ENCODE measurements at places on chromosomes 1 and 21.

DNA sequence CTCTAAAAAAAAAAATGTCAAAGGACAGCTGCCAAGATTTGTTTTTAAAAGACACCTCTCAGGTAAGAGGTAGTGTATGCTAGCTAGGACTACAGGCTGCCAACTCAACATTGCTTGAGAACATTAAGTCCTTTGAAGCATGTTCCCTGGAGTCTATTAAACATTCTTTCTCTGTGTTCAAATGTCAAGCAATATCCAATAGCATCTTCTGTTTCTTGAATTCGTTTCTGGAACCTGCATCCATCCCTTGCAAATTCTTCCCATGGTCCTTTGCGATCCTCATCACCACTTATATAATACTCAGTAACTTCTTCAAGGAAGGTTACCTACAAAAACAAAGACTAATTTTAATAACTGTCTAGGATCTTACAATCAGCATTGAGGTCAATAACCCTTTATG, 5.6 kb downstream of the PPP1R15B start:
- no peak for DNase-seq

DNA sequence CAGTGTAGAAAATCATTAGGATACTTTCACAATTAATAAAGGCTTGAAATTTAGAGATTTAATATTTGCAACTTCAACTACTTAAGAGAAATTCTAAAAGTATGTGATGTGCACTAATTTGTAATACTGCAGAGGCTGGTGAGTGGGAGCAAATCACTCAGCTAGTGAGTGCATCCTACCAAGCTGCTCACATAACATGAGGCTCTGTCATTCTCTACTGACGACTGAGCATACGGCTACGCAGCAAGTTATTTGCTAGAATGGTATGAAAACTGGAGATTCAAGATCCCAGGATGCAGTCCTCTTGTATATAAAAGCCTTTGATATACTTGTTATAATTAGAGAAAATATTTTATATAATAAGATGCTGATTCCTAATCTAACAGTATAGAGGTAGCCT, 90.1 kb downstream of the ATP1B1 start:
- no peak for DNase-seq

DNA sequence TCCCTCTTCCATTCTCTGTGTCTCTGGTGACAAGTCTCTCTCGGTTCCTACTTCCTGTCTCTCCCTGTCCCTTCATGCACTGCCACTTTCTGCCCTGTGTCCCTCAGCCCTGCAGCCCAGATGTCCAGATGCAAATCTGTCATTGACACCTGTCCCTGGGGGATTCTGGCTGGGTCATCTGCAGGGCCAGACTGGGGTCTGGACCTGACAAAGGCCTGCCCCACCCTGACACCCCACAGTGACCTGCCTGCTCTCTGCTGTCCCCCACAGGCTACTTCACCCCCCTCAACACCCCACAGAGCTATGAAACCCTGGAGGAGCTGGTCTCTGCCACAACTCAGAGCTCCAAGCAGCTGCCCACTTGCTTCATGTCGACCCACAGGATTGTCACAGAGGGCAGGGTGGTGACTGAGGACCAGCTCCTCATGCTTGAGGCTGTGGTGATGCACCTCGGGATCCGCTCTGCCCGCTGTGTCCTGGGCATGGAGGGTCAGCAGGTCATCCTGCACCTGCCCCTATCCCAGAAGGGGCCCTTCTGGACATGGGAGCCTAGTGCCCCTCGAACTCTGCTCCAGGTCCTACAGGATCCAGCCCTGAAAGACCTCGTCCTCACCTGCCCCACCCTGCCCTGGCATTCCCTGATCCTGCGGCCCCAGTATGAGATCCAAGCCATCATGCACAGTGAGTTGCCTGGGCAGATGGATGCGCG, 7.2 kb downstream of the THEMIS2 start:
- DNase-seq: no peak

- no peak for DNase-seq
These were observed 148.6 kb downstream of the C1orf21 start for GRCh38 chr1:184535191-184535970.

- no peak for DNase-seq
These were observed 18.5 kb downstream of the SELL start for GRCh38 chr1:169692756-169693460.

- DNase-seq: no peak
These were observed 198.3 kb downstream of the SLC44A5 start for GRCh38 chr1:75412616-75413015.

- no peak for DNase-seq
These were observed 9.3 kb downstream of the SLC19A1 start for GRCh38 chr21:45532826-45533360.

GRCh38 chr1:21084111-21084810, 92.4 kb downstream of the EIF4G3 start:
- no peak for DNase-seq

GRCh38 chr1:196143602-196144342, 464.5 kb downstream of the KCNT2 start:
- DNase-seq: no peak

- no peak for DNase-seq
These were observed 61.8 kb downstream of the MACF1 start for GRCh38 chr1:39266269-39266668.

DNA sequence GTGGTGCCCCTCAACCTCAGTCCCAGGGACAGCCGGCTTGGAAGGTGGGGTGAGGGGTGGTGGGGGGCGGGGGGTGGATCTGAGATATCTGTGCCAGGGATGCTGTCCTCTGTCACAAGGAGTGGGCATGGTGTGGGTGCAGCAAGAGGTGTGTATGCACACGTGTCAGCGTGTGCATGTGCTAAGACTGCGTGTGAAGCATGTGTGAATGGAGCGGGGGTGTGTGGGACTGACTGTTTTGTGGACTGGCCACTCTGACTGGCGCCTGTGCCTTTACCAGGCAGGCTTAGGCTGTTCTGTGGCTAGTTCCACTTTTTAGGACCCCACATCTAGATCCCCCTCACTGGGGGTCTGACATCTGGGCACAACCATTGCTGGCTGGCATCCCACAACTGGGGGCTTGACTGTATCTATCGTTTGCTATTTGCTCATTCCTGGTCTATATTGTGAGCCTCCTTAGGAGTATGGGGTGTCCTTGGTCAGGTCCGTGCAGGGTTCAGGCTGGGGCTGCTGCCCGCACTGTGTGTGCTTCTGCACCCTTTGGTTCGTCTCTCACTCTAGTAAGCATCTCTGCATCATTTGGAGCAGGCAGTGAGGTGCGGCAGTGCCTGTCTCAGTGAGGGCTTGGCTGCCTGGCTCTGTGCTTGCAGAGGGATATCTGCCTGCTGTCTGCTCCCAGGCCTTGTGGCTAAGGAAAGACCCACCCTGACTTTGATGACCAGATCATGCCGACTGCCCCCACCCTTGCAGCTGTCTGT, 1.9 kb downstream of the AMPD2 start:
- no peak for DNase-seq

- no peak for DNase-seq
These were observed 13.5 kb downstream of the TOR3A start for GRCh38 chr1:179095377-179095776.

DNA sequence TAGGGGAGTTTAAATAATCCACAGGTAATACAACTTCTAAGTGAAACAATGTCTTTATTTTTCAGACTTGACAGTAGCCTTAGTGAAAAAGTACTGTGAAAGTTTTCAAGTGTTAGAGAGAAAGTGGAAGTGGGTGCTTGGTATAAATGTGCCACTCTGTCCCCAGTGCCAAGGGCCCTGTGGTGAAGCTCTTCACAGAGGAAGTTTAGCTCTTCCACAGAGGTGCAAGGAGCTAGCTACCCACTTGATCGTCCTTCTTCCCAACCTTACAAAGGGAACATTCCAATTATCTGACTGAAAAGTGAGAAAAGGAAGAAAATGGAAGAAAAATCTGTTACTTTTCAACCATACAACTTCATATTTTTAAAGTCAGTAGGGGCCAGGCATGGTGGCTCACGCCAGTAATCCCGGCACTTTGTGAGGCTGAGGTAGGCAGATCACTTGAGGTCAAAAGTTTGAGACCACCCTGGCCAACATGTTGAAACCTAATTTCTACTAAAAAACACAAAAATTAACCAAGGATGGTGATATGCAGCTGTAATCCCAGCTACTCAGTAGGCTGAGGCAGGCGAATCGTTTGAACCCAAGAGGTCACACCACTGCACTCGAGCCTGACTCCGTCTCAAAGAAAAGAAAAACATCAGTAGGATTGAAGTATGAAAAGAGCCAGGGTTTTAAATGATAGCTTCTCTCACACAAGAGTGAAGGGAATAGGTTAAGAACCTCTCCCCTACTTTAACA, 41.0 kb upstream of the PTPRC start:
- DNase-seq: no peak

DNA sequence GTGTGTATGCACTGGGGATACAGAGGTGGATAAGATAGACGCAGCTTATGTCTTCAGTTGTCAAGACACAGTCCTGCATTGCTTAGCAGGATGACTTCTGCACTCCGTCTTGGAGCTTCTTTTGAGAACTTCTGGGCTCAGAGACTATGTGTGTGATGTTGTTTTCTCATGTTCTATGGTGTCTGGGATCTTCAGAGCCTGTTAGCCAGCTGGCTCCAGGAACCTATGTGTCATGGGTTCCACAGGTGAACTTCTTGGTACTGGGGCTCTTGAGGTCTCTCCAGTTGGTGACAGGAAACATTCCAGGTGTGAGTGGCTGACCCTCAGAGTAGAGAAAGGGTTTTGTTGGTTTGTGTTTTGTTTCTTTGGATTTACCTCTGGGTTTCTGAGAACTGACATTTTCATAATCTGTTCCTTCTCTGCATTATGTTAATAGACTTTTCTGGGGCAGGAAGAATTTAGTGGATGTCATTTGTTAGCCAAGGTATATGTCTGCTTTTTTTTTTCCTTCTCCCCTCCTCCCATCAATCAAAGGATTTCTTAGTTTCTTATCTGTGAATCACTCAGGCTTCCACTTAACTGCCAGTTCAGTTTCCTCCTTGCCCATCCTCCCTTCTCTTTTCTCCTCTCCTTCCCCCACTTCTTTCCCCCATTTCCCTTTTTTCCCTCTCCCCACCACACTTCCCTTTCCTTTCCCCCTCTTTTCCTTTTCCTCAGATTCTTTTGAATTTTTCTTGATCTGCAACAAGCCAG, 18.1 kb downstream of the FGGY start:
- no peak for DNase-seq

- no peak for DNase-seq
These were observed 171.6 kb upstream of the KAZN start for GRCh38 chr1:14426854-14427253.

DNA sequence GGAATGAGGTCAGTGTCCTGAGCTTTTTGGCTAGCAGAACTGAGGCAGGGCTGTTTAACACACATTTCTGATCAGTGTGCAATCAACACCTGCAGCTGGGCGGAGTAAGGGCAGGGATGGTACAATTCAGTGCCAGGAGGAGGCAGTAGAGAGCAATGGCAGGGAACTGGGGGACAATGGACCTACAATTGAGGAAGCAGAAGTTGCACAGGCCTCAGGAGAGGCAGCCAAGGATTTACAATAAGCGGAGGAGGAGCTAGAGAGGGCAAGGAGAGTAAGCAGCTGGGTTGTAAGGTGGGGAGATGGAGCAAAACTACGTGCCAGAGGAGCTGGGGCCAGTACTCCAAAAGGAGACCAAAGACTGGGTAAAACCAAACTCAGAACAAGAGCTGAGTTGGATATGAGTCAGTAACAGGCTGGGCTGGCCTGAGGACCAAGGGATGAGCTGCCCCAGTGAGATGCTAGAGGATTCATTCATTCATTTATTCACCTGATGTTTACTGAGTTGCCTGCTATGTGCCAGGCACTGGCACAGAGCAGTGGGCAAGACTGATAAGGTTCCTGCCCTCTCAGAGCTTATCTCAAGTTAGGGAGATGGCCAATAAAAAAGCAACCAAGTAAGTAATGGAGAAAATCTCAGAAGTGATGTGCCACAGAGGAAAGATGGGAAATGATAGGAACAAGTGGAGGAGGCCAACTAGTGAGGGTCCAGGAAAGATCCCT, 10.4 kb upstream of the GALE start:
- DNase-seq: peak; percentile 75

DNA sequence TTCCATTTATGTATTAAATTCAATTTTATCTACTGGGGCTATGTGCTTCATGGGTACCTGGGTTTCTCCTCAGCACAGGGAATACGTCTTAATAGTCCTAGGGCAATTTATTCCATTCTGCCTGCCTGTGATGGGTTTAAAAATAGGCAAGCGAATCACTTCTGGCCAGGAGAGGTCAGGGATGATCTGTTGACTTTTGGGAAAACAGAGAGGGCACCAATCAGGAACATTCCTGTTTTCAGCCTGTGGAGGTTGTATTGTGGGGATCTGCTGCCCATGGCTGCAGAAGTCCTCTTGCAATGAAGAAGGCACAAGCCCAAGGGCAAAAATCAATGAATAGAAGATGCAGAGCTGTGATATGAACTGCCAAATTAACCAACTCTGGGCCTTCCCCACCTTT, 303.1 kb downstream of the CTH start:
- DNase-seq: no peak

DNA sequence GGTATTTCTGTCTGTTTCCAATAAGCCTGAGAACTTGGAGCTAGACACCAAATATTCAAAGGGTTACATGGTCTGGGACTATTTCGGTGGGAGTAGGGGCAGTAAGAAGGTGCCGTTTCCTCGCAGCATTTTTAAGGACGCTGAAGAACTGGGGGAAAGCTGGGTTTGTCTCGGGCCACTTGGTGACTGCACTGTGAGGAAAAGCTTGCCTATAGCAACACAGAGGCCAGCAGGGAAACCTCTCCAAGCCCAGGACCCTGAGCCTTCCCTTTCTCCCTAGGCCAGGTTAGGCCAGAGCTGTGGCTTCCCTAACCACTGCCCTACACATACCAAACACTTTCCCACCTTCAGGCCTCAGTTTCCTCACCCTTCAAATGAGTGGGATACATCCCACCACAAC, 3.3 kb downstream of the GLIS1 start:
- DNase-seq: no peak

DNA sequence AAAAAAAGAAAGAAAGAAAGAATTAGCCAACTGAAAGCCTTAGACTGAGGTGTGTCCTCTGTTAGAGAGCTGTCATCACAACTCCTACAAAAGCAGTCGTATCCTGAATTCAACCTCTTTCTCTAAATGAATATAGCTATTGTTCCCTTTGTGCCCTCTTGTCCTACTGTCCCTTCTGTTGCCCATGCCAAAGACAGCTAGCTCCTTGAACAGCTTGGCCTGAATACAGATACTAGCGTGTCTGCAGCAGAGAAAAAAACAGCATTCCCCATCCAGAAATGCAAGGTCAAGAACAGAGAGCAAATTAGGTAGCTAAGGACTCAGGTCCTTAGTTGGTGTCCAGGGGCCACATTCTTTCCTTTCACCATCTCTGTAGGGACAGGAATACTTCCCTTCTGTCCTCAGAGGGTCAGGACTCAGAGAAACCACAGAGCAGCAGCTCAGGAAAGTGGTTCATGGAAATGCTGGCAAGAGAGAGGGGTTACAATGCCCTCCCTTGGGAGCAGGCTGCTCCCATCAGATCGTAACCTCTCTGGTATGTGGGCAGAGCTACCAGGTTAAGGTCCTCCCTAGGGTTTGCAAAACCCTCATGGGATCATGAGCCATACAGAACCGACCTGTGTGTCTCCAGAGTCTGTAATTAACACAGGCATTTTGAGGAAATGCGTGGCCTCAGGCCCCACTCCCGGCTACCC, 1.8 kb upstream of the ZBTB48 start:
- no peak for DNase-seq

- DNase-seq: no peak
These were observed 1569.0 kb upstream of the B3GALT2 start for GRCh38 chr1:194755241-194755994.

- DNase-seq: no peak
These were observed 31.3 kb downstream of the INKA2 start for GRCh38 chr1:111707906-111708305.
